Hepatocyte (in vitro differentiated cells): ENCODE measurements at places on chromosomes 13 and 19. TPM values are rescaled to one million over a fixed set of nuclear protein-coding genes. Genes with fewer than 3 reads are reported as not detected.

- no peaks in the 10 kb centered on the region for H3K27me3 ChIP-seq
- peaks cover 5% of the 10 kb centered on the region for H3K4me1 ChIP-seq
- no peak overlapping the region for H3K4me3 ChIP-seq
These were observed 70.1 kb downstream of the LRRC63 start for GRCh38 chr13:46281779-46282178.

DNA sequence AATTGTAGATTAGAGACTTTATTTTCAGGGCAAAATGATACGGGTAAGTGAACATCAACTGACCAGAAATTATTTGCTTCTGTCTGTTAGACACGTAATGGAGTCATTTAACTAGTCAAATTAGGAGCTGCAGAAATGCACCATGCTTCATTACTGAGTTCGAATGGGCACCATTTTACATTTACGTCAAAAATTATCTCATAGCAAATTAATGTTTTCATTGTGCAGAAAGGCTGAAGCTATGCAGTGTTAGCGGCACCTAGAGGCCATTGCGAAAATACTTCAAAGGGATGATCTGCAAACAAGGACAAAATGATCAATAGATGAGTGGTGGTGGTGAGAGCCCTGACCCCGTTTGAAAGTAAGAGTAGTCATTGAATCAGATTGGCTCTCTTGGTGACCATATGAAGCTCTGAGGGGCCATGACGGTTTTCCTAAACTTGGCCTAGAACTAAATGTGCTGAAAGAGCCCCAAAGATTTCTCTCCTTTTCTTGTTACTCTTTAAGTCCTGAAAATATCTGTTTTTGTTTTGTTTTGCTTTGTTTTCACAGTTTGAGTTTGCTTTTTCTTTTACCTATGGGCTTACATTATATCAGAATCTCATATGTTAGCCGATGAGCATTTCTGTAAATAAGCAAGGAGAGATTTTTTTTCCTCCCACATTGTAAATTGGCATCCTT is 277.9 kb downstream of the ZNF536 start:
- no peaks in the 10 kb centered on the region for H3K4me1 ChIP-seq
- no peak overlapping the region for H3K27ac ChIP-seq
- no peaks in the 10 kb centered on the region for H3K36me3 ChIP-seq
- DNase-seq, result peak; percentile 66
- no peak overlapping the region for H3K4me3 ChIP-seq
- H3K27me3 ChIP-seq, result peaks cover 40% of the 10 kb centered on the region

GTPBP3 gene
- polyA plus RNA-seq, result 13.2 and 18.1 TPM in 2 replicates

ZIC5 gene
- 0.16 TPM in 1 of 2 replicates, not detected in the other for polyA plus RNA-seq
